ENCODE measurements at places on chromosomes 5 and 9. TPM values are rescaled to one million over a fixed set of nuclear protein-coding genes. Genes with fewer than 3 reads are reported as not detected.

- ATAC-seq, result no peak
Observed at GRCh38 chr5:175501759-175502158, 23.4 kb downstream of the SFXN1 start.

DNA sequence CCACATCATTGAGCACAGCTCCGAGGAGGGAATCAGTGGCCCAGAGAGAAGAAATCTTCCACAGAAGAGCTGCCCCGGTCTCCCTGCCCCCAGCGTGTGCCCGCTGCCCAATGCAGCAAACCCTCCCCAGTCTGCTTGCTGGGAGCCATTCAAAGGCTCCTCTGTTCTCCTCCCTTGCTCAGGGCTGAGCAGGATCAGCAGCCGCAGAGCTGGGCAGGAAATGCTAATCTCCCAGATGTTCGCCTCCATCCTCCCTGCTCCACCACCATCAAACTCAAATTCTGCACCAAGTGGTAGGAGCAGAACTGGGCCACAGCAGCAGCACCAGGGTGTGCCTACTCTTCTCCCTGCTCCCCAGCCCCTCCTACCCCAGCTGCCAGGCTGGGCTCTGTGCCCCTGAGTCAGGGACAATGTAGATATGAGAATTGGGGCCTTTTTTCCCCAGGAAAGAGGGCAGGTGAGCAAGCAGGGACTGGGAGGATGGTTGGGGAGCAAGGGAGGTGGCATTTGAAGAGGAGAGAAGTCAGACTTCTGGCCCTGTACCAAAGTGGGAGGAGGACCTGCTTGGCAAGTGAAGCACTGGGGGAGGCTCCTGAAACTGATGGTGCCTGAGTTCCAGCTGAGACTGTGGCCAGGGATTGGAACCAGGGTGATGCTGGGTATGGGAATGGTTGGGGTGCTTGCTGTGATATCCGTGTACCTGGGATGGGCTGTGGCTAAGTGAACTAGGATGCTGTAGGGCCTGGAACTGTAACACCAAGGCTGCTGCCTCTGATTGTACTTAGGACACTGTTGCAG, 1.9 kb upstream of the PCDH1 start:
- ATAC-seq, result no peak

DNA sequence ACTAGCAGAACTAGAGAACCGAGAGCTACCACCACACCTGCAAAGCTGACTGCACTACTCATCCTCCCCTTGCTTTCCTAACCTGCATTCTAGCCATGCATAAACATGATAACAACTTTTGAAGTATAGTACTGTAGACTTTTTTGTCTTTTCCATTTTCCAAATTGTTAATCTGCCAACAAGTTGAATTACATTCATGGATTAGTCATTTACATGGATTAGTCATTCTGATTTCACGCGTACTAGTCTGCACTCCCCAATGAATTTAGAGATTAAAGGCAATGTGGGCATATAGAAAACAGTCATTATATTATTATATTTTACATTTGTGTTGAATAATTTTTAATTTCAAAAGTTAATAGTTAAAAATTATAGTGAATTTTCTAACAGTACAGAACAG, 81.4 kb downstream of the EDIL3 start:
- no peak for ATAC-seq

- no peak for ATAC-seq
Observed at GRCh38 chr9:107368696-107369095, 85.6 kb downstream of the RAD23B start.

DNA sequence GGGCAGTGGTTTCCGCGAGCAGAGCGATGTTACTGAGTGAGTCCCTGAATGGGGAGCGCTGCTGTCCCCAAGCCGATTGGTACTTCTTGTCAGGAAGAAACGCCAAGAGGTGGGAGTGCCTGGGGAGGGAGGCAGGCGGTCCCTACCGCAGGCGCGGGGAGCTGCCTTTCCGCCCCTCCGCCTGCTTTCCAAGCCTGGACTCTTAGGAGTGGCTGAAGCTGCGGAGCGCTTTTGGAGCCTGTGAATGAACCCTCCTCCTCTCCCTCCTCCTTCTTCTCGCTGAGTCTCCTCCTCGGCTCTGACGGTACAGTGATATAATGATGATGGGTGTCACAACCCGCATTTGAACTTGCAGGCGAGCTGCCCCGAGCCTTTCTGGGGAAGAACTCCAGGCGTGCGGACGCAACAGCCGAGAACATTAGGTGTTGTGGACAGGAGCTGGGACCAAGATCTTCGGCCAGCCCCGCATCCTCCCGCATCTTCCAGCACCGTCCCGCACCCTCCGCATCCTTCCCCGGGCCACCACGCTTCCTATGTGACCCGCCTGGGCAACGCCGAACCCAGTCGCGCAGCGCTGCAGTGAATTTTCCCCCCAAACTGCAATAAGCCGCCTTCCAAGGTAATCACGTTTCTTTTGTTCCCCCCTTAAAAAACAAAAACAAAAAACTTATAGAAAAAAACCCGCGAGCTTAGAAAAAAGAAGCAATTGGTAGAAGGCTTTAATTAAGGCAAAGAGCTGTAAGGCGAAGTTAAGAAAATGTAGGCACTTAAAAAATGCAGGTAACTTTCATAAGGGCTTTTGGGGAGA, at the start of gene VCAN:
Gene VCAN (plus strand): TSS at position 340 of the 808 bp plus-strand sequence. CDS start 11,775 bp downstream, outside the sequence.
- ATAC-seq, result peak; percentile 47

- no peak for ATAC-seq
Observed at GRCh38 chr5:170542691-170543293, 39.0 kb downstream of the KCNIP1 start.

- no peak for ATAC-seq
Observed at GRCh38 chr5:668283-668995, 24.7 kb downstream of the TPPP start.

GRCh38 chr5:27705661-27706060, 667.3 kb upstream of the CDH9 start:
- no peak for ATAC-seq

GRCh38 chr9:122379340-122379739, 8.5 kb downstream of the PTGS1 start:
- ATAC-seq, result no peak

DNA sequence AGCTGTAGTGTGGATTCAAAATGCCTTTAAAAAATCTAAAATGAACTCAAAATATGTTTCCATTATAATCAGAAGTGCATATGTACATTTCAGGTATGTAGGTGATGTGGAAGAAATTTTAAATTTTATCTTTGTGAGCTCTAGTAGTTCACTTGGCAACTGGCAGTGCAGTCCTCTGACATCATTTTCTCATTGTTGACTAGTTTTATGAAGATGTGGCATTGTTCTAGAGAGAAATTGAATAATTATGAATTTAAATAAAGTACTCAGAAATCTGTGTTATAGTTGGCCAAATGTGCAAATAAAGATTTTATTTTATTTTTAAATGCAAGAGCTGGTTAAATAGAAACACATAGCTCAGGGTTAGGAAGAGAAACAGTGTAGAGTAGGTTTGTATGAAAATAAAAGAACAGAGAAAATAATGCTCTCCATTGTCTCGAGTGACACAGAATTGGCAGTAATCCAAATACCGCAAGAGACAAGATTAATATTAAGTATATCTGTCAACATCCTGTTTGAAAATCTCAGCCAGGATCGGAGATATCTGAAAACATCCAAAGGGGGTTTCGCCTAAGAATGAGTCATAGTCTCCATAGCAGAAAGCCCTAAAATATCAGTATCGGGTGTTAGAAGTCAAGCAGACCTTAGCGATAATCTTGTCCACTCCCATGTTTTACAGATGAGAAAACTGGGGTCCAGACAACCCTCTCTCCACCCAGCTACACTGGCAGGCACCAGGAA, 189.4 kb downstream of the CCDC192 start:
- ATAC-seq, result no peak

DNA sequence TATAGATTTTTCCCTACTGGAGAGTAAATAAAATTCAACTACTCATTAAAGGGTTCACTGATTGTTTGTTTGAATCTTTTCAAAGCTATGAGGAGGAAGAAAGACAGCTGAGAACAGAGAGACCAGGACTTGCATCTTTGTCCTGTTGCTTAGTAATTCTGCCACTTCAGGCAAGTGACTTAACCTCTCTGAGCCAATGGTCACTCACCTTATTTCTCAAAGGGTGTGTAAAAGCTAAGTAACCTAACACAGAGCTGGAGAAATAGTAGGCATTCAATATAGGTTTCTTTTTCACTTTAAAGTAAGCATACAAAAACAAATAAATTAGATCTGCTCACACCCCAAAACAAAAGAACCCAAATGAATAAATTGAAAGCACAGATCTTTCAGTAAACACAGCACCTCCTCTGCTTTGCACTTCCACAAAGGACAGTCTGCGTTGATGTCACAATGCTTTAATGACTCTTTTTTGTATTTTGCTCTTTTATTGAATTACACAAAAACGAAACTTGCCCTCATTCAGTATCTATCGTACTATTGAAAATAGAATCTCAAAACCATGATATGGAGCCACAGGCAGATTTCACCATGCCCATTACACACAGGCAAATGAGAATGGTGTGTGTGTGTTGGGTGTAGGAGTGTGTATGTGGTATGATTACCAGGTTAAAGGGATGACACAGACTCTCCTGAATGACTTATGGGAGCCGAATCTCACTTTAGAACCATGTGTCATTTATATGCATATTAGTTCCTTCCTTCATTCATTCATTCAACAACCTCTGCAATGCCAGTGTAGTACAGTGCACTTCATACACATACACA, 166.0 kb downstream of the EBF1 start:
- ATAC-seq, result no peak

DNA sequence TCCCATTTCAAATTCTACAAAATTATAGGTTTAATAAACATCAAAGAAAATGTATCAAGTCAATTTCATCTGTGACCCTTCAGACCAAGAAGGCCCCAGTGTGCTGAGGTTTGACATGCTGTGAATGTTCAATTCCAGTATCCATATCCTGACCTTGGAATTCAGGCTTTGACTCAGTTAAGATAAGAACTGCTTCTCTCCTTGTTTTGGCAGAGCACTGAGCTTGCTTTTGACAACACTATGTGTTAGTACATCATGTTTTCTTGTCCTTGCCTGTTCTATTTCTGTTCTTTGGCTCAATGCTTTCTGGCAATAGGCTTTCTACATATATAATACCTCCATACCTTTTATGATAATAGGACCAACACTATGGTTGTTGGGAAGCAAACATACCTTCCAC, 105.6 kb downstream of the PLCXD3 start:
- no peak for ATAC-seq

DNA sequence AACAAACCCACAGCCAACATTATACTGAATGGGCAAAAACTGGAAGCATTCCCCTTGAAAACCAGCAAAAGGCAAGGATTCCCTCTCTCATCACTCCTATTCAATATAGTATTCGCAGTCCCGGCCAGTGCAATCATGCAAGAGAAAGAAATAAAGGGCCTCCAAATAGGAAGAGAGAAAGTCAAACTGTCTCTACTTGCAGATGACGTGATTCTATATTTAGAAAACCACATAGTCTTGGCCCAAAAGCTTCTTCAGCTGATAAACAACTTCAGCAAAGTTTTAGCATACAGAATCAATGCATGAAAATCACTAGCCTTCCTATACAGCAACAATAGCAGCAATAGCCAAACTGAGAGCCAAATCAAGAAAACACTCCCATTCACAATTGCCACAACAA, 333.7 kb upstream of the EDIL3 start:
- no peak for ATAC-seq

GRCh38 chr5:154470137-154470536, 7.9 kb downstream of the HAND1 start:
- no peak for ATAC-seq

DNA sequence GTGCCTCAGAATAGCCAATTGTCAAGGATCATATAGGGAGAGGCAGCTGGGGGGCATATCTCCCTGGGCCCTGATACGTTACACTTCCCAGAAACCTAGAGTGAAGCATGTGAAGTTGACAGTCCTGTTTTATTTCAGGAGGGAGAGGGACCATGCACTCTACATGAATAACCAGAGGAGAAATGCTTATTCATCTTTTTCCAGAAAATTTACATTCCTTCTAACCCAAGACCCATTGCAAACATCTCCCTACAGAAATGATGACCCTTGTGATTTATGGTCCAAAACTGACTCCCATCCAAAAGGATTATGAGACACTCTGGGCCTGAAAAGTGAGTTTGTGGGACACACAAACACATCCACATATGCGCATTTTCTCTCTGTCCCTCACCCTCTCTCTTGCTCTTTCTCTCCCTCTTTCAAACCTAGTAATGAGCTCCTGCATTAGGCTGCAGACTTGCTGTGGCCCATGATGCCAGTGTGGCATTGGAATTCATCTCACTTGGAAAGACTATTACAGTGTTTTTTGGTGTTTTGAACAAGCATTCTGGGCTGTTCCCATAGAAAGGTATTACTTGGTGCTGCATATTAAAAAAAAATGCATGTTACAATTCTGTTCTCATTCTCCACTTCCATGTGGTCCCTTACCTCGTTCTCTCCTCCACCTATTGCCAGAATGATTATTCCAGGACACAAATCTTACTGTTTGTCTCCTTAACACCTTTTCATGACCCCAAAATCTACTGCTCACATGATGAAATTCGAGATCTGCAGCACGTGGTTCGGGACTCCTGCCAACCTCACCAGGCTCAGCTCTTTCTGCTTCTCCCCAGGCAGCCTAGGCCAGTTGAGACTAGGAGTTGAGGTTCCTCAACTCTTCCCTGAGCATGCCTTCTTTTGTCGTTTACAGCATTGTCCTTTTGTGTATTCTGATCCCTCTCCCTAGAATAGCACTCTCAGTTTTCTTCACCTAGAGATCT, 451.3 kb upstream of the KLF4 start:
- no peak for ATAC-seq

- no peak for ATAC-seq
Observed at GRCh38 chr5:172529896-172530295, 75.6 kb upstream of the SH3PXD2B start.

GRCh38 chr9:103904242-103904641, 189.9 kb upstream of the SMC2 start:
- no peak for ATAC-seq

GRCh38 chr5:19986031-19986619, 1.9 kb downstream of the CDH18 start:
- no peak for ATAC-seq

DNA sequence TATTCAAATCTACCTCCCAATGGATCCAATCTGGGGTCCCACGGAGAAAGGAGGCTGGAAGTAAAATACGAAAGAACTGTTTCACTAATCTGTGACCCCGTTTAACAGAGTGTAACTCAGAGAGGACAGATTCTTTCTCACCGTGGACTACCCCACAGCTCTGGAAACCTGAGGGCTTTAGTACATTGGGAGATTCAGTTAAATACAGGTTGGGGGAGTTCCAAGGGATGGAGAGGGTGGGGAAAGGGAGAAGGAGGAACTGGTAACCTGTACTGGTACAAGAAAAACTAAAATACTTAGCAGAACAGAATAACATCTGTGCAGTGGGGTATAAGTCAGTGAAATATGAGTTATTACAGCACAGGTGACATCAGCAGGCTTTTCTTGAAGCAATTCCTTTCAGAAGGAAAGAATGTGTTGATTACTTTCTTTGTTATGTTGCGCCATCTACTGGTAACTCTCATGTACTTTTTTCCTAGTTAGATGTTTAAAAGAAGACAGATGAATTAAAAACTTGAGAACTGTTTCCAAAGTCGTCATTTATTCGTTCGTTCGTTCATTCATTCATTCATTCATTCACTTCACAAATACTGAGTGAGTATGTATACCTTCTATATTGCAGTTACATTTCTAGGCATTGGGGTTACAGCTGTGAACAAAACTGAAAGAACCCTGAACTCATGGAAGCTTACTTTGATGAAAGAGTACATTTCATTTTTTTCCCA, 30.0 kb upstream of the STOM start:
- ATAC-seq, result peak; percentile 60

Gene LCNL1
- total RNA-seq, result not detected

Gene PKN3
- 4.7 TPM for total RNA-seq

Gene ZNF354C
- total RNA-seq, result 5.3 TPM

Gene CCDC192
- 0.94 TPM for total RNA-seq

Gene SPATA31C1
- total RNA-seq, result not detected

Gene CDO1
- total RNA-seq, result 11.4 TPM

Gene SOHLH1
- total RNA-seq, result not detected

Measured in gastroesophageal sphincter (tissue), 4 donors.